ENCODE measurements at places on chromosomes 6 and 20.

DNA sequence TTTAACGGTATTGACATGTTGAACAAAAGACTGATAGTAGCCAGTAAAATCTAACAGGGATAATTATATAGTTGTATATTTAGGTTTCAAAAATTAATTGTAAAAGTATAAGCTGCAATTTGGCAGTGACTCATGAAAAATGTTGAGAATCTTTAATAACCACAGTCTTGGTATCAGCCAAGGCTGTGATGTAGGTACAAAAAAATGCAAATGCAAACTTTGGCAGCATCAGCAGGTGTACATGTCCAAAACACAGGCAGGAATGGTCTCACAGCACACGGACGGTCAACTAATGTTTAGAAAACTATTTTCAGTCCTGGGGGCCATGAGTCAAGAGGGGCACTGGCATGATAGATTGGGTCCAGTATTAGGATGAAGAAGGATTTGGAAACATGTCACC lies 58.5 kb upstream of the BEND3 start:
- no peak for DNase-seq

DNA sequence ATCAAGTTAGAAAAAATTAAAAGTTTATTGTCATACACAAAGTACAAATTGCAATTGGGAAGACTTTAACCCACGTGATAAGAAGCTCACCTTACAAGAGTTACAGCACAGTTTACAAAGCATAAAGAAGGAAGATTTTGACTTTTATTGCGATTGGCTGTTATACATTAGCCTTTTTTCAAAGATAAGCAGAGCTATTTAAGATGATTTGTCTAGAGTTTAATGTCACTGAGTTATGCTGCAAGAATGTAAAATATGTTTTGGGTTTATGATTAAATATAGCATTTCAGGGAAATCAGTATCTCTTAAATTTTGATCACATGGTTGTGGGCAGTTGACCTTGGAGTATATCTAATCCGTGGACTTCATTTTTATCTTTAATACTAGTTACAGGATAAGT lies 664.2 kb upstream of the PTCHD4 start:
- DNase-seq: no peak

DNA sequence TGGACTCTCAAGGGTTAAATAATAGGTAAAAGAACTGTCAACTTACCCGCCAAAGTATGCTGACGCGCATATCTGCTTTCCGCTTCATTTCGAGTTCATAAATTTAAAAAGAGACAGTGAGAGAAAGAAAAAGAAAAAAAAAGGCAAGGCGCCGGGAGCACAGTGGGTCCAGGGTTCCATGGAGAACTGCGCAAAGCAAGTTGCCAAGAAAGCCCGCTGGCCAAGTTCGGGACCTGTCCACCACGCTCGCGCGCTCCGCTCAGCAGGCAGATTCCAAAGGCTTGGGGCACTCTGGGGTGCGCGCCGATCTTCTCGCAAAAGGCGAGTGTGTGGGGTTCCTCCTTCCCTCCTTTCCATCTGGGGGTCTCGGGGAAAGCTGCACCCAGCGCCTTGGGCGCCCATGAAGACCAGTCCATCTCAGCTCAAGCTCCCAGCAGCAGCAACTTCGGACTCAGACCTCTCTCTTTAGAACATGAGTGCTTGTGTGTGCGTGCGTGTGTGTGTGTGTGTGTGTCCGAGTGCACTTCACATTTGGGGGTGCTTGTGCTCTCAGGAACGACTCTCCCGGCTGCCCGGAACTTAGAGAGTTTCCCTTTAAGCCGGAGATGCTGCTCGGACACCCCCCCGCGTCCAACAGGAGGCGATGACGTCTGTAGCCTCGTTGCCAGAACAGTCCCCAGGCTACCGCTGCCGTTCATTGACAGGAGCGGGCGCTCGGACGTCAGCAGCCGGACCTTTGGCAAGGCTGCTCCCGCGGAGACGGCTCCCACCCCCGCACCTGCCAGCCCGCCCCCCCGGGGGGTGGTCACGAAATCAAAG lies 180.0 kb downstream of the TBXT start:
- DNase-seq: no peak

GRCh38 chr6:36863670-36864540 lies 10.7 kb downstream of the PPIL1 start:
- no peak for DNase-seq

DNA sequence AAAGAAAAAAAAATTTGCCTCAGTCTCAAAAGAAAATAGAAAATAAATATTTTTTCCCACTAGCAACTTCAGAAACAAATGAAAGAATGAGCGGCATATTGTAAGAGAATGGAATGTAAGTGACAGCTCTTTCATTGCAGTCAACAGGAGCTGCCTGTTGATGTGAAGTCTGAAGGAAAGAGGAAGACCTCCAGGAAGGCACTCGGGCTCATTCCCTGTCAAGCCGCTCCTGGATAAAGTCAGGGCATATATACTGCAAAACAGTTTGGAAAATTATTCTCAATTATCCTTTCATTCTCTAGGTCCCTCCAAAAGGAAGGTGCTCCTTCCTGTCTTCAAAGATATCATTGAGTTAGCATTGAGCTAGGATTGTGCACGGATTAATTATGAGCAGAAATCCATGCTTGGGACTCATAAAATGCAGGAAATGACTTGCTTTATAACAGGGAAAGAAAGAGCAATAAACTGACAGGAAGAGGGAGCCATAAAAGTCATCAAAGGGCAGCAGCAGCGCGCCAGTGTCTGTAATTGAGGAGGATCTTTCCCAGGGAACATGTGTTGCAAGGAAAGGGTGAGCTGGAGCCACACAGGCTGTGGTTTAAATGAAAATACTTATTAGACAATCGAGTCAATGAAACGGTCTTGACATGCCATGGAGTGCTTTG lies 218.2 kb downstream of the C6orf118 start:
- no peak for DNase-seq

DNA sequence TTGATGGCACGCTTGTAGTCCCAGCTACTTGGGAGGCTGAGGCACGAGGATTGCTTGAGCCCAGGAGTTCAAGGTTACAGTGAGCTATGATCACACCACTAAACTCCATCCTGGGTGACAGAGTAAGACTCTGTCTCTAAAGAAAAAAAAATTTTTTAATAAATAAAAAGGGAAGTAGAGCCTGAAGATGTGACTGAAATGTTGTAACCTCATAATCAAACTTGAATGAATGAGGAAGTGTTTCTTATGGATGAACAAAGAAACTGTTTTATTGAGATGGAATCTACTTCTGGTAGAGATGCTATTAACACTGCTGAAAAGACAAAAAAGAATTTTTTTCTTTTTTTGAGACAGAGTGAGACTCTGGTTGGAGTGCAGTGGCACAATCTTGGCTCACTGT lies 6.7 kb downstream of the MAK start:
- DNase-seq: no peak

DNA sequence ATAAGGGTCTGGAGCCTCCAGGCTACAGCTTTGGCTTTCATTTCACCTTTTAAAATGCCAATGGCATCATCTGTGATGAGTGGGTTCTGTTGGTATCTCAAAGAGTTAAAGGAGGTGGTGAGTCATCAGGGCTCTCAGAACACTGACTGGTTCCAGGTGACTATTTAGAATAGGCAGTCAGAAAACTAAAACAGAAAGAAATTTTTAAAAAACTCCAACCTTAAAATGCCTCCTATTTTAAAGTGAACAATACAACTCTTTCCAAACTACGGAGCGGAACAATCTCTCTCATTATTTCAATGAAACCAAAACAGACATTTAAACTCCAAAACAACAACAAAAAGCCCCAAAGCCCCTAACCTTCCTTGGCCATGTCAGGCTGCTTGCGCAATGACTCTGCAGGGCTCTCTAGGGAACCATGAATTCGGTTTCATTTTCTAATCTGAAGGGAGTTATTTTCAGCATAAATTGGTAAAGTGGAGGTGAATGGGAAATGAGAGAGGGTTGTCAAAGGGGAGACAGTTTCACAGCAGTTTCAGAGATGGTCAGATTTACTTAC lies 194.9 kb downstream of the KIF6 start:
- no peak for DNase-seq

DNA sequence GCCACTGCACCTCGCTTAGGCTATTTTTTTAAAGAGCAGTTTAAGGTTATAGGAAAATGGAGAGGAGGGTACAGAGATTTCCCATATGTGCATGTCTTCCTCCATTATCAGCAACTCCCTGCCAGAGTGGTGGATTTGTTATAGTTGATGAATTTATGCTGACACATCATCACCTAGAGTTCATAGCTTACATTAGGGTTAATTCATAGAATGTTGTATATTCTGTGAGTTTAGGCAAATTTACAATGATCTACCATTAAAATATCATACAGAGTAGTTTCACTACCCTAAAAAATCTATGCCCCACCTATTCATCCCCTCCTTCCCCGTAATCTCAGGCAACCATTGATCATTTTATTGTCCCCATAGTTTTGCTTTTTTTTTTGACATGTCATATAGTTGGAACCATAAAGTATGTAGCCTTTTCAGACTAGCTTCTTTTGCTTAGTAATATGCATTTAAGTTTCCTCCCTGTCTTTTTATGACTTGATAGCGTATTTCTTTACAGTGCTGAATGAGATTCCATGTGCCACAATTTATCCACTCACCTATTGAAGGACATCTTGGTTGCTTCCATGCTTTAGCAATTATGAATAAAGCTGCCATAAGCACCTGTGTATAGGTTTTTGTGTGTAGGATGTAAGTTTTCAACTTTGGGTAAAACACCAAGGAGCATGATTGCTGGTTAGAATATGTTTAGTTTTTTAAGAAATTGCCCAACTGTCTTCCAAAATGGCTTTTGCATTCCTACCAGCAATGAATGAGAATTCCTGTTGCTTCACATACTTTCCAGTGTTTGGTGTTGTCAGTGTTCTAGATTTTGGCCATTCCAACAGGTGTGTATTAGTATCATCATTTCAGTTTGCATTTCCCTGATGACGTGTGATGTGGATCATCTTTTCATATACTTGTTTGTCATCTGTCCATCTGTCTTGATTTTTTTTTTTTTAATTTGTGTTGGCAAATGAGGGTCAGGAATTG lies 60.2 kb downstream of the NCOA3 start:
- DNase-seq: no peak

DNA sequence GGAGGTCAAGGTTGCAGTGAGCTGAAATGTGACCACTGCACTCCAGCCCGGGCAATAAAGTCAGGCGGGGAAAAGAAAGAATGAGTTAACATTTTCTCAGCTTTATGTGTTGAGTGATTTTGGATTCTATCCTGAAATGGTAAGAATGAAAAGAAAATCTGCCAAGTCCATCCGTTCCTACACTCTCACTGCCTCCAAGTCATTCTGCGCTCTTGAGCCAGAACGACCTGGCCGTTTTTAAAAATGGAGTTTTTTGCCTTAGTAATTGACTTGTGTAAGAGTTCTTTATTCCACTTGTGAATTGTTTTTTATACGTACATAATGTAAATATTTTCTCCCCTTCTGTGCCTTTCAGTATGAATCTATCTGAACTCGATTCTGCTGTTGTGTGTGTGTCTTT lies 28.7 kb downstream of the DNAJC5 start:
- no peak for DNase-seq

GRCh38 chr6:151131324-151132007 lies 108.3 kb upstream of the AKAP12 start:
- no peak for DNase-seq

DNA sequence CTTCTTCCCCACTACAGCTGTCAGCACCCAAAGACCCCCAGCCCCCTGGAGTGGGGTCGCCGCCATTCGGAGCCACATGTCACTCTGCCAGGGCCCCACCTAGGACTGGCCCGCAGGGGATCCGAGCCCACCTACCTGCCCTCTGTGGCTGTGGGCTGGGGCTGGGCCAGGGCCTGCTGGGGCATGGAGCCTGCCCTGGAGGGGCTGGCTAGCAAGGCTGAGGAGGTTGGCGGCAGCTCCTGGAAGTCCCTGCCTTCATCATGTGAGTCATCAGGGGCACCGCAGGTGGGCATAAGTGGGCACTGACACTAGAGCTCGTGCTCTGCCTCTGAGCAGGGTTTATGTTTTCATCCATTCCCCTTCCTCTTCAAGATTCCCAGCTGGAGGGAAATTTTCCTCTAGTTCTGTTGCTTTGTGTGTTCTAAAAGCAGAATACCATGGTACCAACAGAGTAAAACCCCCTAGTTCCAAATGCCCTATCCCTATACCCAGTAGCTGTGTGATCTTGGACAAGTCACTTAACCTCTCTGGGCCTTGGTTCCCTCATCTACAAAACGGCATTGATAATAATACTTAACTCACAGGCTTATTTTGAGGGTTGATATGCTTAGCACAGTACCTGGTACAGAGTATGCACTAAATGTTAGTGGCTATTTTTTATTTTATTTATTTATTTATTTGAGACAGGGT lies 8.7 kb upstream of the FANCE start:
- no peak for DNase-seq

- no peak for DNase-seq
These were observed 70.6 kb upstream of the EYA4 start for GRCh38 chr6:133170602-133171001.

- DNase-seq: peak; percentile 27
These were observed 995 bp downstream of the ZFP64 start for GRCh38 chr20:52190437-52191131.

GRCh38 chr6:51292659-51293058 lies 474.0 kb downstream of the TFAP2B start:
- DNase-seq: no peak

- DNase-seq: no peak
These were observed 871.6 kb upstream of the GJE1 start for GRCh38 chr6:141261016-141261671.

GRCh38 chr6:147831356-147831755 lies 322.9 kb downstream of the SAMD5 start:
- no peak for DNase-seq

DNA sequence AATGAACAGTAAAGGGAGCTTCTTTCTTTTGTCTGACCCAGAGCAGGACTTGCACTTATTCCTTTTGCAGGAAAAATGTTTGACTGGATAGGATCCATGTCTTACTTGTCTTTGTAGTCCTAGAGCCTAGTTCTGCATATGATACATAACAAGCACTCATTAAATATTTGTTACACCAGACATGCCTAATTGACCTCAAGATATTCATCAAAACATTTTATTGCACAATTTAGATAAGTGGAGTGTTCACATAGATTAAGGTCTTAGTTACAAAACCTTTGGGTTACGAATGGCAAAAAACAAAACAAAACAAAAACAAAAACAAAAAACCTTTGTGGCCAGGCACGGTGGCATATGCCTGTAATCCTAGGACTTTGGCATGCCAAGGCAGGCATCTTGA lies 735.8 kb upstream of the NRSN1 start:
- no peak for DNase-seq

GRCh38 chr6:111618407-111618806 lies 12.7 kb upstream of the TRAF3IP2 start:
- no peak for DNase-seq

GRCh38 chr20:12434672-12435071 lies 517.0 kb downstream of the BTBD3 start:
- DNase-seq: no peak

GRCh38 chr6:114714836-114715507 lies 372.1 kb upstream of the HS3ST5 start:
- DNase-seq: no peak

GRCh38 chr6:34969662-34970265 lies 80.7 kb downstream of the ANKS1A start:
- DNase-seq: no peak

DNA sequence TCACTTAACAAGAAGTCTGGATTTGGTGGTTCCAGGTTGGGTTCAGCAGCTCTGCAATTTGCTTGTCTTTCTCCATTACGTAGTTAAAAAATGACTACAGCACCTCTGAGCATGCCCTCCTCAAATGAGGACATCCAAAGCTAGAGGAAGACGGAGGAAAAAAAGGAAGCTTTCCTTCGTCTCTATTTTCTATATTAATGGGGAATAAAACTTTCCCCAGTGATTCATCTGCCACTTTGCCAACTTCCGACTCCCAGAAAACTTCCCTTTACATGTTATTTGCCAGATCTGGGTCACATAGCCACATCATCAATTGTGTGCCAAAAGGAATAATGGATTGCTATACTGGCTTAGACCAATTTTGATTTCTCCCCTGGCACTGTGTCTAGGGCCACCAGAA lies 69.5 kb downstream of the ZFAND3 start:
- no peak for DNase-seq
